ENCODE measurements at places on chromosomes 6 and 20. TPM values are rescaled to one million over a fixed set of nuclear protein-coding genes. Genes with fewer than 3 reads are reported as not detected.

Gene STK35
- total RNA-seq, result 18.5 TPM

Gene JPH2
- total RNA-seq, result not detected

DNA sequence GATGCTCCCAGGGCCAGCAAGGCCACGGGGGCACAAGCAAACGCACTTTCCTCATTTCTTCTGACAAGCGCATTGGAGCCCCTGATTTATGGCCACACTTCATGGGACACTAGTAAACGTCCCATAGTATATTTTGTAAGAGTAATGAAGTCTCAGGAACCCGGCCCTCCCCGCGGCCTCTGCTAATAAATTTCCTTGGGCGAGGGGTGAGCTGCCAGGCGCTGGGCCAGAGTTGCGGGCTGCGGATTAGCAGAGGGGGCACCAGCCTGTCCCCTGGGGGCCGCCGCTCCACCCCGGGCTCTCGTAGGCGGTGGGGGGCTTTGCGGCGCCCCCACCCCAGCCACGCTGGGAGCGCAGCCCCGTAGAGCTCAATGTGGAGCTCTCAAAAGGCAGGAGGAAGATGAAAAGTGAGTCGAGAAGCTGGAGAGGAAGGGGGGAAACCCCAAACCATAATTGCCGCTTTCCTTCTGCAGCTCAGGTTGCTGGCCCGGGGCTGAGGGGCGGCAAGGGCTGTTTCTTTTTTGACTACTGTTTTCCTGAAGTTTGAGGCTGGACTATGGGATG is 173.6 kb downstream of the CDC5L start:
- H3K27ac ChIP-seq, result no peak overlapping the region
- no peaks in the 10 kb centered on the region for H3K4me1 ChIP-seq
- H3K36me3 ChIP-seq, result no peaks in the 10 kb centered on the region
- no peak for DNase-seq

DNA sequence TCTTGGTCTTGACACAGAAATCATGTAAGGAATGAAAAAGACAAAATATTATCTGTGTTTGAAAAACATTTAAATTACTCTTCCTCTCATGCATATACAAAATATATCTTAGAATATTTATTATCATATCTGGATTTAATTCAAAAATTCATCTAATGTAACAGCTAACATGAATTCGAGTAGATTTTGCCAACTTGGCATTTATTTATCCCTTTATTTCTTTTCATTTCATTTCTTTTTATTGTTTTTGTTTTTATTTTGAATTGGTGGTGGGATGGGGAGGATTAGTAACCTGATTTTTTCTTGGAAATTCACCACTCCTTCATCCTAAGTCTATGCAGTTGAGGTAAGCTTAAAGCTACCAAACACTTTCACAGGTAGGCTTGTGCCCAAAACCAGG is 508.7 kb downstream of the EPHA7 start:
- H3K27me3 ChIP-seq, result no peaks in the 10 kb centered on the region
- H3K36me3 ChIP-seq, result no peaks in the 10 kb centered on the region
- no peak overlapping the region for H3K27ac ChIP-seq

DNA sequence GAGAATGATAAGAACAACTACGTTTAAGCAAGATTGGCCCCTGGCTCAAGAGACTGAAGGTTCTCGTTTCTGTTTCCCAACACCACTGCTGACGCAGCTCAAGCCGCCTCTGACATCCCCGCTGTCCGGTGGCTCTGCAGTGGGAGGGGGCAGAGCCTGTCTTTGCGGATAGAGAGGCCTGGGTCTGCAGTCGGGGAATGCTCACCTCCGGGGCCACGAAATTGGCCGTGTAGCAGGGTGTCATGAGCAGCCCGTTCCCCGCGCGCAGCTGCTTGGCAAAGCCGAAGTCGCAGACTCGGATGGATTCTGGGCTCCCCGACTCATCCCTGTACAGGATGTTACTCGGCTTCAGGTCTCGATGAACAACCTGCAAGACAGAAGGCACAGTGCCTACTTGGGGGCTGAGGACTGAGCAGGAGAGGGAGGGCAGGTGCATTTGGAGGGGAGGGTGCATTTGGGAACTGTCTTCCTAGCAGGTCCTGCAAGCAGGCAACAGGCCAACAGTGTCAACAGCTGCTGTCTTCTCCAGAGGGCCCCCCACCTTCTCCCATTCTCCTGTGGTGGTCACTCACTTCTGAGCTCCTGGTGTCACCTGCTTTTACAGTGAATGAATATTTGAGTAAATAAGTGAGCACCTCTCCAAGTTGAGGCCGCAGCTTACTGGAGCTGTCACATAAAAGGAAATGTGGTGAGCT is 40.5 kb upstream of the MPC1 start:
- H3K4me3 ChIP-seq, result no peak overlapping the region
- H3K27ac ChIP-seq, result no peak overlapping the region
- H3K4me1 ChIP-seq, result peaks cover 35% of the 10 kb centered on the region

DNA sequence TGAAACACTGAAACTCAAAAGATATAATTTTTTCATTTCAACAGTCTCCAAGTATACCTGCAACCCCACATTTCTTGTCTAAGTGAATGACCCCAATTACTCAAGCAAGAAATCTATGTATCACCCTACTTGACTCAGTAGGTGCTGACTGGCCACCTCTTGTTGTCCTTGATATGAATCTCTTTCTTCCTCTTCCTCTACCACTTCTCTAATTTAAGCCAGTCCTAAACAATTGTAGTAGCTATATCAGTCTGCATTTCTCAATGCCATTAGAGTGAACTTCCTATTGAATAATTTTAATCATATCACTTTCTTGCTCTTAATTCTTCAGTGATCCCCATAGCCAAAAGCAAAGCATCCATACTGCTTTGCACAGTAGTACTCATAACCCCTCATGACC is 93.2 kb downstream of the NKAIN2 start:
- H3K4me3 ChIP-seq, result no peak overlapping the region
- DNase-seq, result no peak
- H3K36me3 ChIP-seq, result no peaks in the 10 kb centered on the region
- H3K4me1 ChIP-seq, result no peaks in the 10 kb centered on the region
- no peaks in the 10 kb centered on the region for H3K27me3 ChIP-seq
- H3K27ac ChIP-seq, result no peak overlapping the region

GRCh38 chr6:111603040-111603439 is 2.6 kb downstream of the TRAF3IP2 start:
- H3K27ac ChIP-seq, result no peak overlapping the region
- H3K4me1 ChIP-seq, result peaks cover 43% of the 10 kb centered on the region
- no peaks in the 10 kb centered on the region for H3K36me3 ChIP-seq
- no peaks in the 10 kb centered on the region for H3K27me3 ChIP-seq

DNA sequence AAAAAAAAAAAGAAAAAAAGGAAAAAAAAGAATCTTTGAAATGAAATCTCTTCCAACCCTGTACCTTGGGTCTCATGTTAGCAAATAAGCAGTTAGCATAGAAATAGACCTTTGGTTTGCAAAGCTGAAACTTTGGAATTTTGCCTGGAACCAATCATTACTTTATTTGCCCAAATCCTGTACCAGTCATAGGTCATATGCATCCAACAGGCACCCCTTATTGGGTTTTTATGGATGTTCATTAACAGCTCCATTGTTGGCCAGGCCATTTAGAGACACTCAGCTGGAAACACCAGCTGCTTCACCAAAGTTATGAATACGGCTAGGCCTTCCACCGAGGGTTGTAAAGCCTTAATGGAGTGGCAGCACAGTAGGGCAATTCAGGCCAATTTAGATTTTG is 53.0 kb downstream of the ALDH8A1 start:
- H3K4me3 ChIP-seq, result no peak overlapping the region
- H3K27me3 ChIP-seq, result no peaks in the 10 kb centered on the region
- H3K27ac ChIP-seq, result no peak overlapping the region
- H3K36me3 ChIP-seq, result no peaks in the 10 kb centered on the region
- DNase-seq, result no peak

Data from CD4-positive, alpha-beta memory T cell (primary cell).